ENCODE measurements at places on chromosomes 7 and 10. TPM values are rescaled to one million over a fixed set of nuclear protein-coding genes. Genes with fewer than 3 reads are reported as not detected.

Gene VGF
- 0.14 TPM for total RNA-seq

Gene LLCFC1
- total RNA-seq, result not detected

Gene SYNPO2L
- total RNA-seq, result not detected

Gene BMPER
- total RNA-seq, result not detected

Gene ANKRD61
- total RNA-seq, result not detected

Gene IKZF1
- 383 TPM for total RNA-seq

Gene PRXL2A
- total RNA-seq, result 13.6 TPM

Gene PALD1
- 1.1 TPM for total RNA-seq

Gene MACC1
- 0.44 TPM for total RNA-seq

Gene SLC39A12
- total RNA-seq, result not detected

Gene LRIT1
- not detected for total RNA-seq

Gene CPN1
- total RNA-seq, result not detected

Gene PNLIPRP3
- total RNA-seq, result not detected

Gene GDF10
- total RNA-seq, result 0.11 TPM

Gene MMD2
- not detected for total RNA-seq

Gene TBL2
- 21.3 TPM for total RNA-seq

Gene BAG3
- 15.0 TPM for total RNA-seq
